ENCODE measurements at places on chromosomes 12 and 14.

DNA sequence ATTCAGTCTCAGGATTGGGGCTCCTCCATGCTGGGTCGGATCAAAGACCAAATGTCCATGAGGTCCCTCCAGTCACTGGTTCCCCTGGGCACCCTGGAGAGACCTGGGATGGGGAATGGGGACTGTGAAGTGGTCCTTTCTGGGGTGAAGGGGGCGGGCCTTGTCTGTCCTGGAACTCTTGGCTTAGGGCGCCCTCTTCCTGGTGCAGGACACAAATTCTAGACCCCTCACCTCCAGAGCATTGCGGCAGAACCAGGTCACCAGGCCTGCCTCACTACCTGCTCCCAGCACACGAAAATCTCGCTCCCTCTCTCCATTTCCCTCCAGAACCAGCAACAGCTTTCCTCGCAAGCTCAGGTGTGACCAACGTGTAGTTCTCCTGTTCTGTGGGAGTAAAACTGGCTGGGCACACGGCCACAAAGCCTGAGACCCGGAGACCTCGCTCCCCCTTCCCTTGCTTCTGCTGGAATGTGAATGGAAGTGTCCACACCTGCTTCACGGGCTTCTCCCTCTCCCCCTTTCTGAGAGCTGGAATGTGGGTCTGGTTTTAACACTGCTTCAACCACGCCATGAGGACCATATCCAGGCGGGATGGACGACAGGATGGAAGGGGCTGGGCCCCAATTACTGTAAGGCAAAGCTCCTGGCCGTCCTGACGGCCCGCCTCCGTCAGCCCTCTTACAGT, 112.7 kb downstream of the SCARB1 start:
- no peak for DNase-seq

DNA sequence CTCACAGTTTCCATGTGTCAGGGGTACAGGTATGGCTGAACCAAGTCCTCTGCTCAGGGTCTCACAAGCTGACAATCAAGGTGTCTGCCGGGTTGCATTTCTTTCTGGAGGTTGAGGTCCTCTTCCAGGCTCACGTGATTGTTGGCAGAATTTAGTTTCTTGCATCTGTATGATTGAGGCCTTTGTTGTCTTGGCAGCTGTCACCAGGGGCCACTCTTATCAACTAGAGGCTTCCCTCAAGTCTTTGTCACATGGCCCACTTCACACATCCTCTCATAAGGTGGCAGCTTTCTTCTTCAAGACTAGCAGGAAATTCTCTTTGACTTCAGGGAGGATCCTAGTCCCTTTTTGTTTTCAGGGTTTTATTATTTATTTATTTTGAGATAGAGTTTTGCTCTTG, 46.0 kb upstream of the FOS start:
- DNase-seq = peak; percentile 35

- no peak for DNase-seq
Measured at GRCh38 chr14:66804141-66804540, 296.2 kb downstream of the GPHN start.

DNA sequence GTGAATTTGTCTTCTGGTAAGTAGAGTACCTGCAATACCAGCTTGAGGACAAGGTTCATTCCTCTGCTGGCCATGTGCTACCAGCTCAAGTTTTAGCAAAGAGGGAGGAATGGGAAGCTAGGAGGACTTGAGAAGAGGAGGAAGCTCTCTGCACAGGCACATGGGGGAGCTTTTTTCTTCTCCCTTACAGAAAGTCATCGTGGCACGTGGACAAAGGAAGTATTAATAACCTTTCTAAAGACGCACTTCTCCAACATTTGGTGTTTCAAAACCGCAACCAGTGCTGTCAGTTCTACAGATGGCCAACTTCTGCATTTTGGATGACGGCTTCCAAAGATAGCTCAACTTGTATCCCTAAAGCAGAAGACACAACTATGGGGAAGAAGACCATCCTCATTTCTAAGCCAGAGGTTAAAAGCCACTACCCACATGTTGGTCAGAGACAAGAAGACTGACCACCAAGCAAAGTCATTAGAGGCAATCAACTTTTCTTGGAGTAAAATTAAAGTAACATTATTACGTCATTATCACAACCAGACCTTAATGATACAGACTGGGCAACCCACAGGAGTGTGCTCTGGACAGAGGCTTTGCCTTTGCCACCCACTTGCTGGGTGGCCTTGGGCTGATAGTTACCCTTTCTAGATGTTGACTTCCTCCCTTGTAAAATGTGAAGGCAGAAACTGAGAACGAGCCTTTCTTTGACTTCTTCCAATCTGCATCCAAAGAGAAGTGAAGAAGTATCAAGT, 12.3 kb upstream of the TMED10 start:
- no peak for DNase-seq

- DNase-seq = no peak
Measured at GRCh38 chr12:50689437-50689836, 74.5 kb upstream of the ATF1 start.

DNA sequence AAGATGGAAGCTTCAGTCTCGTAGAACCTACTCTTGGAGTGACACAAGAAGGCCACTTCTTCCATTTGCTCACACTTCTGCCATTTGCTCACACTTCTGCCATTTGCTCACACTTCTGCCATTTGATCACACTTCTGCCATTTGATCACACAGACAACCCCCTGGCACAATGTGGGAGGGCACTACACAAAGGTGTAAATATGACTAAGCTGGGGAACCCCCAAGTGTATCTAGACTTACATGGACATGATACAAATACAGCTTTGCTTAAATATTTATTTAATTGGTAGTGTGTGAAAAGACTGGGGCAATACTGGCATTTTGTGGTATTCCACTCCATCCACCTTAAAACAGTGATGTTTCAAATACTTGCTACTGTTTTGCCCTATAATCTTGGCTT, 296.2 kb upstream of the PPFIA2 start:
- DNase-seq = no peak

DNA sequence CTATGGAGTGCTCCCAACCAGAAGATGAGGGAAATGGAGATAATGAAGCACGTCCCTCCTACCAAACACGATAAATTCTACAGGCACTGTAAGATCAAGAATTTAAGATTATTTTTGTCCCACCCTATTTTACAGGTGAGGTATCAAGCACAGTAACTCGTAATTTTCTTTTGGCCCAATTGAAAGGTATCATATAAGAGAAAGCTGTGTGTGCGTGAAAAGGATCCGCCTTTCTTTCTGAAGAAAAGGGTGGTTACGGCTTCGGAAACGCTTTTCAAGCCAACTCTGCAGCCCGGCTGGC, 733 bp upstream of the KLHDC2 start:
- DNase-seq = no peak

DNA sequence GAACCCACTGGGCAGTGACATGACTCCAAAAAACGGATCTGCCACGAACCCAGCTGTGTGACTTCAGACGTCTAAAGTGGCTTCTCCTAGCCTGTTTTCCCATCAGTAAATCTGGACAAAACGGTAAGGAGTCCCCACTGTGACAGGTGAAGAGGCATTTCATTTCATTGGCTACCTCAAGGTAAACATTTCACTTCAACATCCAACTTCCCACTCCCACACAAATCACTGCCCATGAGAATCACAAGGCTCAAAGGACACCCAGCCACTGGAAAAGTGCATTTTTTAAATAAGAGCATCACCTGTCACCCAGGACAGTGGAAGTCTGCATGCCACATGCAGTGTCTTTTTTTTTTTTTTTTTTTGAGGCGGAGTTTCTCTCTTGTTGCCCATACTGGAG, 27.9 kb downstream of the HSP90AA1 start:
- no peak for DNase-seq

GRCh38 chr12:116929885-116930284, 19.1 kb downstream of the FBXW8 start:
- no peak for DNase-seq

GRCh38 chr14:90851327-90852036, 35.3 kb upstream of the TTC7B start:
- no peak for DNase-seq

DNA sequence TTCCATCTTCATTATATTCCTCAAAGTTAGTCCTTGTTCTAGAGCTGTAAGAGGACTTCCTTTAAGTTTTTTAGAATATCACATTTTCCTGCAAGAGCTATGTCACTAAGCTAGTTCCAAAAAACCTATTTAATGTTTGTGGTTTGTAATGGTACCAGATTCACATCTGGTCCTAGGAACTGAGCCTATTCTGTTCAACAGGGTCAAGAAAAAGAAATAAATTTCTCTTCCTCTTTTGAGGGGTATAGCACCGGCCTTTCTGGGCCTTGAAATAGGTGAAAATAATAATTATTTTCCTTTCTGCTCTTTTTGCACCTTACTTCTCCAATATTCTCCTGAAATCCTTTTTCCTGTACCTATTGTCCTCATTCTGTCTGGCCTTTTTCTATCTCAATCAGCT, 3.6 kb upstream of the STXBP6 start:
- no peak for DNase-seq

DNA sequence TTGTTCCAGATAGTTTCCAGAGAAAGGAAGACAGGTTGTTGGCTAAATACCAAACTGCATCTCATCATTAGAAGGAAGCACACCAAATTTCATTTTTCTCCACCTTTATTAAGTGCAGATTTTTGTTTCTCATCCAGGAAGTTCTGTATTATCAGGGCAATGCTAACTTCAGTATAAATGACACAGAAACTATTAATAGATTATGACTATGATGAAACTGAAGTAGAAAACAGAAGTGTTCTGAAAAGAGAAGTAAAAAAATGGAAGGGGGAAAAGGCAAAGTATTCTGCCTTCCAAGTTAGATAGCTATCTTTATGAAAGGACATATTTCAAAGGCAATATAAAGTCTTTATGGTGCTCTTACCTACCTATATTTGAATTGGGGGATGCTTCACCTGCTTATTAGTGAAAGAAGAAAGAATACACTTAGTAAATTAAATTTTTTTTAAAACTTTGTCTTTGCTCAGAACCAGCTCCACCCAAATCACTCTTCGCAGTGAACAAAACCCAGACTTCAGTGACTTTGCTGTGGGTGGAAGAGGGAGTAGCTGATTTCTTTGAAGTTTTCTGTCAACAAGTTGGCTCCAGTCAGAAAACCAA, 223.9 kb downstream of the PTPRO start:
- no peak for DNase-seq

DNA sequence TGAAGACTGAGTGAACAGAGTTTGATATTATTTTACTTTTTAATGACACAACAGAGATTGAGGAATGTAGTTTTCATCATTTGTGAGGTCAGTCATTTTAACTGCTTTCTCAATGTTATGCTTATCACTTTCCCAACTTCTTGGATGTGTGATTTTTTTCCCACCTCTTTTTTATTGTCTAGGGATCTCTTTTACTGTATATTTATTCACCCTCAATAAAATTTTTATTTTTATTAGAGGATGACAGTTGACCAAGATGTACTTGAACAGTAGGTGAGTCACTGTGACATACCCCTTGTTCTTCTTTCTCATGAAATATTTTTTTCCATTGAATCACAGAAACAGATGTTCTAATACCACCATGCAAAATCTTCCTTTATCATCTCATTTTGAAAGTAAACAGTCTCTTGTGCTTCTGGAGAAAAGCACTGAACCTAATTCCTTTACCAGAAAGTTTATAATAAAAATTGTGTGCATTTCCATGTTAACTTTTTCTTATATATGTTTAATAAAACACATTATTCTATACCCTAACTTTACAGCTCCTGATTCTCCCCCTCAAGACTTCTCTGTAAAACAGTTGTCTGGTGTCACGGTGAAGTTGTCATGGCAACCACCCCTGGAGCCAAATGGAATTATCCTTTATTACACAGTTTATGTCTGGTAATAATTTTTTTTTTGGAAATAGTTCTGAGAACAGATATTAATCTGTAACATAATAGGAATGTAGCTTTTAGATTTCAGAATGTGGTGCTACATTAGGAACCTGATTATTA, 65.9 kb downstream of the PTPRQ start:
- no peak for DNase-seq

DNA sequence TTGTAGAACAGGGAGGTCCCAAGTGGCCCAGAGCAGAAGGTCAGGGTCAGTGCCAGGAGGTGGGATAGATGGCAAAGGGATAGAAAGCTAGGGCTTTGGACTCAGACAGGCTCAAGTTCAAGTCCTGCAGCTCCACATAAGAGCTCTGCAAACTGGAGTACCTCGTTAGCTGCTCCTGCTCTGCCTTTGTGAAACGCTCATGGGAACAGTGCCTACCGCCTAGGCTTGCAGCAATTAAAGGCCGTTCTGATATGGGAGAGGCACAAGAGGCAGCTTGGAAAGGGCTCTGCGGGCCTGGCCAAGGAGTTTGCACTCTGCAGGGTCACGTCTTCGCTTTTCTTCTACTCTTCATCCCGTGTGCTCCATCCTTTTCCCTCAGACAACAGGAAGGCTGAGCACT, 54.1 kb downstream of the MAP1LC3B2 start:
- no peak for DNase-seq

DNA sequence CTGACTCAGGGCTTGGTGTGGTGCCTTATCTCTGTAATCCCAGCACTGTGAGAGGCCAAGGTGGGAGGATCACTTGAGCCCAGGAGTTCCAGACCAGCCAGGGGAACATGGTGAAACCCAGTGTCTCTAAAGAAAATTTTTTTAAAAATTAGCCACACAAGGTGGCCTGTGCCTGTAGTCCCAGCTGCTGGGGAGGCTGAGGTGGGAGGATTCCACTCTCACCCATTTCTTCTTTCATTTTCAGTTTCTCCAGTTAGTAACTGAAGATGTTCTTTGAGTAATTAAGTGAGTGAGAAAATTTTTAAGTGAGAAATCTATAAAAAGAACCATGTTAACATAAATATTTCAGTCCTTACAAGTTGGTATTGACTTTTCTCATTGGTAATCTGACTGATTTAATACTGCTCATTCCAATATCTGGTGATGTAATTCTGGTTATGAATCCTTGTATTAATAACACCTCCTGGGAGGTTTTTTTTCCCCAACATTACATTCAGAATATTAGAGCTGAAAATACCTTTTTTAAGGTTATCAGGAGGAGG, 6.1 kb downstream of the METTL3 start:
- DNase-seq = no peak

- no peak for DNase-seq
Measured at GRCh38 chr12:108905725-108906124, 25.8 kb downstream of the DAO start.

- DNase-seq = no peak
Measured at GRCh38 chr14:91207008-91207407, 37.5 kb downstream of the GPR68 start.

DNA sequence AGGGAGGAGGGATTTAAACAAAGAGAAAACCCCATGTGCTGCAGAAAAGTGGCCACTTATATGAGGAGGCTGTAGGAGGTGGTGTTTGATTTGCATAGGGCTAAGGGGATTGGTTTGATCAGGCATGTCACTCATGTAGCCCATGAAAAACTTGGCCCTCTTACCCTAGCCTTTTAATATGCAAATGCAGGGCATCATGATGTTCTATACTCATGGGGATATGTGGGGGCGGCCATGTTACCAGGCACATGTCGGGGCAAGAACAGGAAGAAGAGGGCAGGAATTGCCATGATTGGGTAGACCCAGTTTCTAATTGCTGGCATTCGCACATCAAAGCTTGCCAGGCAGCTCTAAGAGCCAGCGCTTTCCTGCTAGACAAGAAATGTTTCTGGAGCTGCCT, 28.8 kb downstream of the KLRK1 start:
- no peak for DNase-seq

- no peak for DNase-seq
Measured at GRCh38 chr14:92516344-92516965, 2.9 kb downstream of the RIN3 start.

- no peak for DNase-seq
Measured at GRCh38 chr12:93336291-93336741, 41.4 kb upstream of the NUDT4 start.

- no peak for DNase-seq
Measured at GRCh38 chr12:124613151-124613585, 45.8 kb upstream of the NCOR2 start.

Measured in stimulated activated CD8-positive, alpha-beta memory T cell treated with anti-CD3 and anti-CD28 coated beads, Interleukin-12 subunit alpha, Interleukin-12 subunit beta, amount 100 ng/mL, for 1 hour (primary cell).